Effector CD4-positive, alpha-beta T cell (primary cell): ENCODE measurements at places on chromosomes 1 and 21.

- no peak for DNase-seq
These were observed 84.5 kb upstream of the ESRRG start for GRCh38 chr1:216807696-216808095.

GRCh38 chr1:110602466-110602865 is 3.7 kb downstream of the KCNA2 start:
- no peak for DNase-seq

DNA sequence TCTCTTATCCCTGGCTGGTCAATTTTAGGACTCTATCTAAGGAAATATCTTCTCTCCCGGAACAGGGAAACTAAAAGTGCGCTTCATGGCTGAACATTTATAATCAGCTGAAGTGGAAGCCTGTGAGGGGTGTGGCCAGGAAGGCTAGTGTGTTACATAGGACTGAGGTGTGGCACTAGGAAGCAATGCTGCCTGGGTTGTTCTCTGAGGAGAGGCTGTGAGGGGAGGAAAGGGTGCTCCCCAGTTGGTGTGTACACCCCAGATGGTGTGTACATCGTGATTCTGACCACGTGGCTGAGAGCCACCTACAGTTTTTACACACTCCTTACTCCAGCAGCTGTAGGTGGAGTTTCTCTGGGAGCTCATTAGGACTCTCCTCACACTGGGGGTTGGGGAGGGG is 16.3 kb downstream of the NTPCR start:
- DNase-seq: no peak

- DNase-seq: no peak
These were observed 64.1 kb downstream of the DDR2 start for GRCh38 chr1:162696286-162696862.

- DNase-seq: no peak
These were observed 7.1 kb upstream of the C1orf159 start for GRCh38 chr1:1122981-1123480.

GRCh38 chr1:184407816-184408510 is 21.1 kb downstream of the C1orf21 start:
- no peak for DNase-seq
